ENCODE measurements at places on chromosomes 13 and 19.
A peak's percentile ranks its signal among the peaks of the same experiment; 100 is the strongest.

GRCh38 chr19:50258918-50259372 lies 55.5 kb downstream of the MYH14 start:
- no peak for DNase-seq

DNA sequence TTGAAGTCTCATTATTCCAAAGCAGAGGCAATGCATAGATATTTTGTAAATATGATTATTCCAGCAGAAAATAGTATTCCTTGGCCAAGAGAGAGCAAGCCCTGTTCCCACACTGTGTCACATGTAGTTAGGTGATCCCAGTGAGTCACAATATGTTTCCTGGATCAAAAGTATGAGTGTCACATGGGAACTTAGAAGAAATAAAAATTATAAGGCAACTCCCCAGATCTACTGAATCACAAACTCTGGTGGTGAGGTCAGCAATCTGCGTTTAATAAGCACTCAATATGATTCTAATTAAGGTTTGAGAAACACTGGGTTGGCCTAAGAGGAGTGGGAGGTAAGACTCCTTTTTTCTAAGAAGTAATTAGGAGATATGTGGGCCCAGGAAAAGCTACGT lies 1504.5 kb upstream of the PCDH20 start:
- DNase-seq: no peak

DNA sequence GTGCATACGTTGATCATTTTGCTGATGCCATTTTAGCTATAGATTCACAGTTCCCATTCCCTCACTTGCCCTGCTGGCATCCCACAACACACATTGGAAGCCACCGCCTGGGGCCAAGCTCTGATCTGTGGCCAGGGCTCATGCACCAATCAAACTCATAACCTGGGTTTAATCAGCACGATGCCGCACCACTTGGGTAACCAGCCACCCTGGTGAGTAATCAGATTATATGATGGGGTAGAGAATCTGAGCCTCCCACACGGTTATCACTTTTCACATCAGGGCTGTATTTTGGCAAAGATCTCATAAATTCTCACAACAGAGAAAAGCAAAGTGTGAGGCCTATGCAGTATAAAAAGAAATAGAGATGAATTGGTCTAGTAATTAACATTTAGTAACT lies 66.0 kb upstream of the TNFRSF19 start:
- peak; percentile 51 for DNase-seq

GRCh38 chr19:28700176-28700575 lies 512.8 kb downstream of the UQCRFS1 start:
- no peak for DNase-seq

DNA sequence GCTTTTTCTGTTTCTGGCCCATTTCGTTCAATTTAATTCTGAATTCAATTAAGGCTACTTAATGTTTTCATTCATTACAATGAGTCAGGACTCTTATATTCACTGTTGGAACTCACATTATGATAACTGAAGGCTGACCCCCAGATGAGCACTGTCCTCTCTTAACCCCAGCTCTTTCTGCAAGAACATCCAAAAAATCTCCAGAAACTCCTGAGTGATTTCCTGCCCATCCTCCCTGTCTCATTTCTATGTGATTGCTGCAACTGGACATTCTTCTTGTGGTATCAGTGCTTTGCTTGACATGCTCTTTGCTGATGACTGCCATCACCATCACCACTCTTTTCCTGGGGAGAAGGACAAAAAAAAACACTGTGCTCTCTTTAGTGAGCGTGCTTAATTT lies 240.3 kb downstream of the SPRY2 start:
- DNase-seq: peak; percentile 61

DNA sequence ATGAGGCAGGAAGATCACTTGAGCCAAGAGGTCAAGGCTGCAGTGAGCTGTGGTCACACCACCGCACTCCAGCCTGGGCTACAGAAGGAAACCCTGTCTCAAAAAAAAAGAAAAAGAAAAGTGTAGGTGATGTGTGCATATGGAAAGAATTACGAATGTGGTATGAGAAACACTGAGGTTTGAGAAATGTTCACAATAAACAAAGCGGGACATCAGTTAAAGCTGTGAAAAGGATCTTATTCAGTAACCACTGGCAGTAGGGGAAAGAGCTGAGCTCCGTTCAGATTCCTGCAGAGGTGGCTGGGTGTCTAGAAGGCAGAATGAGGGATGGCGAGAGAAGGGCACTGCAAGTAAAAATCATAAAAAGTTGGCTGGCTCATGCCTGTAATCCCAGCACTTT lies 4.1 kb upstream of the IGSF23 start:
- no peak for DNase-seq

- DNase-seq: peak; percentile 42
Observed at GRCh38 chr13:23506071-23506806, 64.0 kb upstream of the TNFRSF19 start.

DNA sequence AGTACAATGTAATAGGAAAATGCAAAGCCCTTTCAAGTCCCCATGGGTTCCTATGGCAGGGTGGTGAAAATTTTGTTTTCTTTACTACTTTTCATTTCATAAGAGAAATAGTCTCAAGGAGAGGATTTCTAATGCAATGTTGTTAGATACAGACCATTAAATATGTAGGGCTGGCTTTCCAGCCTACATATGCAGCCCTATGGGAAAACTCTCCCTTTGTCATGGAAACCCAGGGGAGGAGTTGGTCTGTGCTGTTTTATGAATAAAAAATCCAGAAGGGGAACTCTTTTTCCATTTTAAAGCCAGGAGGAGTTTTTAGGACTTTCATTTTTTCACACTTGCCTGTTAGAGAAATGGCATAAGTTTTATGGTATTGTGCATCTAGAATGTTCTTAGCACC lies 119.6 kb downstream of the DCT start:
- DNase-seq: no peak

GRCh38 chr19:43462785-43463380 lies 2.5 kb downstream of the LYPD3 start:
- DNase-seq: no peak

DNA sequence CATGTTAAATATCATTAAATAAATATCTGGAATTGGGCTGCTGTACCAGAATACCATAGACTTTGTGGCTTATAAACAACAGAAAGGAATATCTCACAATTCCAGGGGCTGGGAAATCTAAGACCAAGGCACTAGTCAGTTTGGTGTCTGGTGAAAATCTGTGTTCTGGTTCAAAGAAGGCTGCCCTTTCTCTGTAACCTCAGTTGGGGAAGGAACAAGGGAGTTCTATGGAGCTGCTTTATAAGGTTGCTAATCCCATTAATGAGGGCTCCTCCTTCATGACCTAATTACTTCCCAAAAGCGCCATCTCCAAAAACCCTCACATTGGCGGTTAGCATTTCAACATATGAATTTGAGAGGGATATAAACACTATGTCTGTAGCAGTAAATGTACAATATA lies 480.9 kb downstream of the GPC5 start:
- no peak for DNase-seq

GRCh38 chr19:30696514-30696913 lies 324.3 kb downstream of the ZNF536 start:
- no peak for DNase-seq

GRCh38 chr19:39307046-39307821 lies 11.0 kb downstream of the IFNL1 start:
- no peak for DNase-seq

DNA sequence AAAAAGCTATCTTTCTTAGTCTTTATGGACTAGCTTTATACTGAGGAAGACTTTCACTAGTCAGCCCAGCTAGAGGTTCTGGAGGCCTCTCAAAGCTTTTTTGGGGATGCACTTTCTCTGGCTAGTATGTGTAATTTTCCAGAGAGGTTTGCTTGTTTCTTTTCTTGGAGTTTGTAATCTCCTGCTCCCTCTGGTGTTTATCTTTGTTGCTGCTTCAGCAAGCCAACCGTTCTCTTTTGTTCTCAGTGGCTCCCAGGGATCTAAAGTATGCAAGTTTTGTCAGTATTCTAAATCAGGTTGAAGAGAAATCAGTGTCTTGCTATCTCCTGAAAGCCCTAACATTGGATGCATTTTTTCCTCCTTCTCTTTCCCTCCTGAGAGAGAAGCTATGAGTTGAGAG lies 121.1 kb upstream of the MYO16 start:
- DNase-seq: no peak

DNA sequence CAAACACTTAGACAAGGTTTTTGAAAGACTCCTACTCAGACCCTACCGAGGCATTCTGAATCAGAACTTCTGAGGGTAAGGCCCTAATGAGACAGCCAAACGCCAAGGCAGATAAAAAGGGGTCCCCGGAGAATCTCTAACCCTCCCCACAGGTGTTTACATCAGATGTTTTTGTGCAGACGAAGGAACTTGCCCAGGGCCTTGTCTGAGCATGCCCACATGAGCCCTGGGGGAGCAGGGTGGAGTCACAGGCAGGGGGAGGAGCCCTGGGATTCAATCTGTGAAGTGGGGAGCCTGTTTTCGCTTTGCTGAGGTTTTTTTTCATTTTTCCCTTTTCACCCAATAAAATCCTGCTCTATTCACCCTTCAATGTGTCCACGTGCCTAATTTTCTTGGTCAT lies 61.6 kb upstream of the MED4 start:
- no peak for DNase-seq

GRCh38 chr19:23527797-23528196 lies 132.5 kb upstream of the ZNF91 start:
- DNase-seq: no peak

- DNase-seq: peak; percentile 26
Observed at GRCh38 chr19:10760273-10760944, 42.5 kb downstream of the DNM2 start.

GRCh38 chr19:10646456-10647159 lies 7.5 kb upstream of the ILF3 start:
- DNase-seq: no peak

- DNase-seq: no peak
Observed at GRCh38 chr13:42049454-42049813, 986 bp downstream of the DGKH start.

- DNase-seq: no peak
Observed at GRCh38 chr13:91196958-91197357, 150.5 kb upstream of the MIR17HG start.

GRCh38 chr13:29619995-29620394 lies 24.5 kb upstream of the SLC7A1 start:
- peak; percentile 53 for DNase-seq

GRCh38 chr19:48560095-48560530 lies 8.1 kb downstream of the SULT2B1 start:
- no peak for DNase-seq

GRCh38 chr13:111006506-111007031 lies 91.7 kb upstream of the ANKRD10 start:
- peak; percentile 86 for DNase-seq

DNA sequence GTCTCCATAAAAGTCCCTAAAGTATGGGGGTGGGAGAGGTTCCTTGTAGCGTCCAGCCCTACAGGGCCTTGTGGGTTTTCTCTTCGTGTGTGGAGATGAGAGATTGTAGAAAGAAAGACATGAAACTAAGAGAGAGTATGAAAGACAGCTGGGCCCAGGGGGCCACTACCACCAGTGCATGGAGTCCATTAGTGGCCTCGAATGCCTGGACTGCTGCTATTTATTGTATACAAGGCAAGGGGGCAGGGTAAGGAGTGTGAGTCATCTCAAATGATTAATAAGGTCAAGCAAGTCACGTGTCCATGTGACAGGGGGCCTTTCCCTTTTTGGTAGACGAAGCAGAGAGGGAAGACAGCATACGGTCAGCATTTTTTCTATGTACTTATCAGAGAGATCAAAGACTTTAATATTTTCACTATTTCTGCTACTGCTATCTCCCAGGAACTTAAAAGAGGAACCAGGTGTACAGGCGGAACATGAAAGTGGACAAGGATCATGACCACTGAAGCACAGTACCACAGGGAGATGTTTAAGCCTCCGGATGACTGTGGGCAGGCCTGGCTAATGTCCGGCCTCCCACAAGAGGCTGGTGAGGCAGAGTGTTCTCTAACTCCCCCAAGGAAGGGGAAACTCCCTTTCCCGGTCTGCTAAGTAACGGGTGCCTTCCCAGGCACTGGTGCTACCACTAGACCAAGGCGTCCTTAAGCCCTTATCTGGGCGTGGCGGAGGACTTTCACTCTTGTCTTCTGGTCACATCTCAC lies 25.5 kb downstream of the FGF21 start:
- DNase-seq: no peak

DNA sequence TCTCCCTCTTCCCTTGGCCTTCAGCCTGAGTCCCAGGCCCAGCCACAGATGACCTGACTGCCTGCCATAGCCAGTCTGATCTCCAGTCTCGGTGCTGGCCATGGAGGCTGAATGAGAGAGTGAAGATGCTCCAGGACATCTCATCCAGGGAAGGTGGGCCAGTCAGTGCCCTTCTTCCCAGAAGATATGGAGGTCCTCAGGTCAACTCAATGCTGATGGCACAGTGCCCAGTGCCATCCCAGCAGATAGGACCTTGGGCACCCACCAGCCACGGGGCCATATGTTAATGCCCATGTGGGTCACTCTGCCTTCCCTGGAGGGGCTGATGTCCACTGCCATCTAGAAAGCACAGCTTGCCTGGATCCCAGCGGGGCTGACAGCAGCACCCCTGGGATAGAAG lies 7.2 kb downstream of the VSTM2B start:
- no peak for DNase-seq
